Panc1 (cell line): ENCODE measurements at places on chromosomes 16 and 17.

DNA sequence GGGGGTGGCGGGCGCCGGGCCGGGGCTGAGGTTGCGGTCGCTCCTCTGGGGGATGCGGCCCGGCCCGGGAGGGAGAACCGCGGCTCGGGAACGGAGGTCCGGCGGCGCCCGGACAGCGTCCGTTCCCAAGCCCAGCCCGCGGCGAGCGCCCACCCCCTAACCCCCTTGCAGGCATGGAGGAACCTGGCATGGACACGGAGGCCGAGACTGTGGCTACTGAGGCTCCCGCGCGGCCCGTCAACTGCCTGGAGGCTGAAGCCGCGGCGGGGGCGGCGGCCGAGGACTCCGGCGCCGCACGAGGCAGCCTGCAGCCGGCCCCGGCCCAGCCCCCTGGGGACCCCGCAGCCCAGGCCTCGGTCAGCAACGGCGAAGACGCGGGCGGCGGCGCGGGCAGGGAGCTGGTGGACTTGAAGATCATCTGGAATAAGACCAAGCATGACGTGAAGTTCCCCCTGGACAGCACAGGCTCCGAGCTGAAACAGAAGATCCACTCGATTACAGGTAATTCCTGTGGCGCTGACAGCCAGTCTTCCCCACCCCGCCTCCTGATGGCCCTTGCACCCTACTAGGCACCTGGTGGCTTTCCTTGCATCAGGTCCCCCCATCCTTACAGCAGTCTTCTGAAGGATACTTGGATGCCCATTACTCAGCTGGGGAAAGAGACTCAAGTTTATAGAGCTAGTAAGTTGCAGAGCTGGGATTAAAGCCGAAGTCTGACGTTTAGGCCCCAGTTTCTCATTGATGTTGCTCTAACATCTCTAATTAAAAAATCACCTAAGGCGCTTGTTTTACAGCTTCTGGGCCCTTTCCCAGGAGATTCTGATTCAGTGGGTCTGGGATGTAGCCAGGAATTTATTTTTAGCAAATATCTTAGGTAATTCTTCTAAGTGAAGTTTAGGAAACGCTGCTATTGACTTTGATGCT, 514 bp downstream of the UBFD1 start:
- no peak for DNase-seq

- no peak for DNase-seq
Observed at GRCh38 chr17:12391468-12391867, 274.2 kb upstream of the MYOCD start.

DNA sequence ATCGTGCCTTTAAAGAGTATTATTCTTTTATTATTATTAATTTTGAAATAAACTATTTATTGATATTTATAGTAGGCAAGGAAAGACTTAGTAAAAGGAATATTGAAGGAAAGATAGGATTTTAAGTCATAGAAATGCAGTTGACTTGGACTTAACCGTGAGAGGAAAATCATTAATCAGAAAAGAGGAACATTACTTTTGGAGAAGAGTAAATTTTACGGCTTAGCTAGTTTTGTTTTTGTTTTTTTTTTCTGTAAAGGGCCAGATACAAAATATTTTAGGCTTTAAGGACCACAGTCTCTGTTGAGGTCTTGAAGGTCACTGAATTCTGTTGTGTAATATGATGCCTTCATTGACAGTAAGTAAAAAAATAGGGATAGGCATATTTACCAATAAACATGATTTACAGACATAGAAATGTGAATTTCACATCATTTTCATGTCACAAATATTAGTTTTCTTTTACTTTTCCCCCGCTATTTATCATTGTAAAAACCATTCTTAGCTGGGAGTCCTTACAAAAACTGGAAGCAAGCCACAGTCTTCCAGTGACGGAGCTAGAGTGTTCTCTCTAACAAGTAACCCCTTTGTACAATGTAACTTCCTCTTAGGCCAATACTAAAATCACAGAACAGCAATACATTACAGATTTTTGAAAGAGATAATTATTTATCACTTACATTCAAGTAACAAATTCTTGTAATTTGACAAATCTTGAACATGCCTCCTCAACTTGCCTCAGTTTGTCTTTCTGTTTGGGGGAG, 2.3 kb upstream of the KCNJ16 start:
- no peak for DNase-seq

- no peak for DNase-seq
Observed at GRCh38 chr16:56616608-56617211, 8.3 kb downstream of the MT2A start.

DNA sequence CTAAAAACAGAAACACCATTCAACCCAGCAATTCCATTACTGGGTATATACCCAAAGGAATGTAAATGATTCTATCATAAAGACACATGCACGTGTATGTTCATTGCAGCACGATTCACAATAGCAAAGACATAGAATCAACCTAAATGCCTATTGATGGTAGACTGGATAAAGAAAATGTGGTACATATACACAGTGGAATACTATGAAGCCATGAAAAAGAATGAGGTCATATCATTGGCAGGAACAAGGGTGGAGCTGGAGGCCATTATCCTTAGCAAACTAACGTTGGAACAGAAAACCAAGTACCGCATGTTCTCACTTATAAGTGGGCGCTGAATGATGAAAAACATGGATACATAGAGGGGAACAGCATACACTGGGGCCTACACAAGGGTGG, 77.2 kb upstream of the MYOCD start:
- DNase-seq, result no peak

GRCh38 chr17:7094652-7095019, 14.6 kb upstream of the CLEC10A start:
- no peak for DNase-seq

DNA sequence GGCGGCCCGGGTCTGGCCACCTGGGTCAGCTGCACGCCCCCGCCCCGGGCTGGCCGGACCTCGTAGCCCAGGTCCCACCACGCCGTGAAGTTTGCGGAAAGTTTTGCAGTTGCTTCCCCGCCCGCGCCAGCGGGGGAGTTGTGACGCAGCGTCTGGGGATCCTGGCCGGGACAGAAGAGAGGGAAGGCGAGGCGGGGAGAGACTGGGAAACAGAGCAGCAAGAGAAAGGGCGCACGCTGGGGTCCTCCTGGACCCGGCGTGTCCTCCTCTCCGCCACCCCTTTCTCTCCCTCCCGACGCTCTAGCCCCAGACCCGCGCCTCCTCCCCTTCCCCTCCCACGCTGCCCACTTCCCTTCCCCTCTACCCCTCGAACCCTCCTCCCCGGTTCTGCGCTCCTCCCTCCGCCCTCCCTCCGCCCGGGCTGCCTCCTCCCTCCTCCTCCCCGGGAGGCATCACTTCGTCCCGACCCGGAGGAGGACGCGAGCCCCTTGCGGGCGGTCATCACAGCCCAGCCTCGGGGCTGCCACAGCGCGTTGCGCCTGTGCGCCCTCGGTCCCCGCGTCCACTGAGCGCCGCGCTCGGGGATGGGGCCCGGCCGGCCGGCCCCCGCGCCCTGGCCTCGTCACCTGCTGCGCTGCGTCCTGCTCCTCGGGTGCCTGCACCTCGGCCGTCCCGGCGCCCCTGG, at the start of gene MRC2:
TSS of gene MRC2 (plus strand) at position 452 of the 685 bp plus-strand sequence. CDS start at position 585, 133 bp downstream.
- no peak for DNase-seq

GRCh38 chr16:85417156-85417860, 195.8 kb upstream of the GSE1 start:
- no peak for DNase-seq

GRCh38 chr17:356671-357434, 4.2 kb upstream of the RPH3AL start:
- no peak for DNase-seq

DNA sequence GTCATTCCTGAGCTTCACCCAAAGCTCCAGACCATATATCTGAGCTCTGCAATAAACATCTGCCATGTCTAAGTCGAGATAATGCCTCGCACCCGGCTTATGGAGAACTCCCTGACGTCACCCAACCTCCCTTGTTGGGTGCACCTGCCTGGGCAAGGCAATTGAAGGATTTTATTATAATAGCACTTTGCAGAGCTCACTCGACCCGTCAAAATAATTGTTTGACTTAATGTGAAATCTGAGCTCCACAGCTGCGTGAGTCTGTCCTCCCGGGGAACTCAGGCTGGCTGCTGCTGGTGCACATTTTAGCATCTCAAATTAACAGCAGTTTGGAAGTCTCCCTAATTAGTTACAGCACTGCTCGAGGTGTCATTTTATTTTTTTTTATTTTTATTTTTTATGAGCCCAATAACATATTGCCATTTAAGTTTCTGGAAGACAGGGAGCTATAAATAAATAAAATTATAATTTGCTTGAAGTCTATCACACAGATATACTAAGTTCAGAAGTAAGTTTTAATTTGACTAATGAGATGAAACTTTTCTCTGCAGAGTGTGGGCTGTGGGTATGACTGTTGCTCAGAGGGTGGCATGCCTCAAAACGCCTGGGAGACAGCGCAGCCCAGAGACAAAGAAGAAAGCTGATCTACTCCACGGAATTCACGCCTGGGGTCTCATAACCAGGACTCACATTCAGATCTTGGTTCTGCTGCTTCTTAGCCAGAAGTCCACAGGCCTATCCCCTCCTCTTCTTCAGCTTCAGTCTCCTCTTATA, 401.4 kb upstream of the C16orf82 start:
- no peak for DNase-seq

- no peak for DNase-seq
Observed at GRCh38 chr16:61555718-61556441, 480.4 kb downstream of the CDH8 start.

GRCh38 chr17:43403846-43404245, 5.1 kb downstream of the ARL4D start:
- no peak for DNase-seq

DNA sequence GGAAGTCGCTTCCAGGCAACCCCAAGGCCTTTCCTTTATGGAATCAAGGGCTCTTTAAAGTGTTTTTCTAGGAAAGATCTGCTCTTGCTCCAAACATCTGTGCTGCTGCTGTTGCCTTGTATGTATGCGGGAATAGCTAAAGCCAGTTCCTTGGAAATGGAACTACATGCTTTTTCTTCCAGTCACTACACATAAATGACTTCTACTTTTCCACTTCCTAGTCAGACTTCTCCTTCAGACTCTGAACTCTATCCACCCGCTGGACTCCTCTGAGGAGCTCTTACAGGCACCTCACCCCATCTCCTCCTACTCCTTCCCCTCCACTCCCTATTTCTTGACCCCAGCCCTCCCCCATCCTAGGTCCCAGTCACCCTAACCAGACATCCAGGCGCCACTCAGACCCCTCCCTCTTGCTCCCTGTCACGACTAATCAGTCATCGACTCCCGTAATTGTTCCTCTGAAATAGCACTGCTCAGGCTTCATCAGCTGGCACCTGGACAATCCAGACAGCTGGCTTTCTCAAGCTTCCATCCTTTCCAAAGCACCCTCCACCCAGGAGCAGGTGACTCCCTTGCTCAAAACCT, 15.0 kb upstream of the PEMT start:
- DNase-seq, result no peak

- no peak for DNase-seq
Observed at GRCh38 chr17:40448639-40449261, 5.5 kb downstream of the IGFBP4 start.

DNA sequence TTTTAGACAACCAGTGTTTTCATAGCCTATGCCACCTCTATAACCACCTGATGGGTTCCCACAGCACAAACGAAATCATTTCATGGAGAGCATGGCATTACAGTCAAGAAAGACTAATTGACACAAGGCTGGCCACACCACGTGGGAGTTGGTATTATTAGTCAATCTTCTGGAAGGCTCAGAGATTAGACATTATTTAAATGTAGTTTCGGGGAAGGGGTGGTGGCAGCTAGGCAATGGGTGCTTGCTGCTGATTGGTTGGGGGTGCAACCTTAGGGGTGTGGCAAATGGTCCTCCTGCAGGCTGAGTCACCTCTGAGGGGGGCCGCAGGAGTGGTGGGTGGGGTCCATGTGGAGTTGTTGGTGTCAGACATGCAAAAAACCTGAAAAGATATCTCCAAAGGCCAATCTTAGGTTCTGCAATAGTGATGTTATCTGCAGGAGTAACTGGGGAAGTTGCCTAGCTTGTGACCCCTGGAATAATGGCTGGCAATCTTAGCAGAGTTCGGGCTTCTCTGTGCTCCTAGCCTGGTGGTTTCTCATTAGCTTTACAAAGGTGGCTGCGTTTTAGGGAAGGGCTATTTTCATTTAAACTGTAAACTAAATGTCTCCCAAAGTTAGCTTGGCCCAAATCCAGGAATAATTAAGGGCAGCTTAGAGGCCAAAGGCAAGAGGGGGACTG, 4.6 kb downstream of the TEN1 start:
- DNase-seq, result no peak

GRCh38 chr17:60846175-60846574, 168.5 kb downstream of the BCAS3 start:
- DNase-seq, result no peak

DNA sequence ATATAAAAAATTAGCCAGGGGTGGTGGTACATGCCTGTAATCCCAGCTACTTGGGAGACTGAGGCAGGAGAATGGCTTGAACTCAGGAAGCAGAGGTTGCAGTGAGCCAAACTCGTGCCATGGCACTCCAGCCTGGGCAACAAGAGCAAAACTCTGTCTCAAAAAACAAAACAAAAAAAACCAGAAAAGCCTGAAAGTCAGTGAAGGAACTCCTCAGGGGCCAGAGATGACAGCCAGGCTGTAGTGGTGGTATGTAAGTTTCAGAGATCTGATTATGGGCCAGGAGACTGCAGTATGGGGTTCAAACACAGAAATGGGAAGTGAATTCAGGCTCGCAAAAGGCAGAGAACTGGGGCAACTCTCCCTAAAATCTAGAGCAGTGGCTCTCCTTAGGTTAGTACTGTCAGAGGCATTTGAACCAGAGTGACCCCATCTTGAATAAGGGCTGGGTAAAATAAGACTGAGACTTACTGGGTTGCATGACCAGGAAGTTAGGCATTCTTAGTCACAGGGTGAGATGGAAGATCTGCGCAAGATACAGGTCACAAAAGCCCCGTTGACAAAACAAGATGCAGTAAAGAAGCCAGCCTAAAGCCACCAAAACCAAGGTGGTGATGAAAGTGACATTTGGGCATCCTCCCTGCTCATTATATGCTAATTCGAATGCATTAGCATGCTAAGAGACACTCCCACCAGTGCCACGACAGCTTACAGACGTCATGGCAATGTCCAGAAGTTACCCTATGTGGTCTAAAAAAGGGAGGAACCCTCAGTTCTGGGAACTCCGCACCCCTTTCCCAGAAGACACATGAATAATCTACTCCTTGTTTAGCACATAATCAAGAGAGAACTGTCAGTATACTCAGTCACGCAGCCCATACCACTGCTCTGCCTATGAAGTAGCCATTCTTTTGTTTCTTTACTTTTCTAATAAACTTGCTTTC, 120.2 kb upstream of the XYLT1 start:
- DNase-seq, result no peak

- DNase-seq, result no peak
Observed at GRCh38 chr17:41492771-41493170, 3.1 kb upstream of the KRT36 start.

GRCh38 chr16:1993731-1994131, 4.0 kb downstream of the SYNGR3 start:
- no peak for DNase-seq

DNA sequence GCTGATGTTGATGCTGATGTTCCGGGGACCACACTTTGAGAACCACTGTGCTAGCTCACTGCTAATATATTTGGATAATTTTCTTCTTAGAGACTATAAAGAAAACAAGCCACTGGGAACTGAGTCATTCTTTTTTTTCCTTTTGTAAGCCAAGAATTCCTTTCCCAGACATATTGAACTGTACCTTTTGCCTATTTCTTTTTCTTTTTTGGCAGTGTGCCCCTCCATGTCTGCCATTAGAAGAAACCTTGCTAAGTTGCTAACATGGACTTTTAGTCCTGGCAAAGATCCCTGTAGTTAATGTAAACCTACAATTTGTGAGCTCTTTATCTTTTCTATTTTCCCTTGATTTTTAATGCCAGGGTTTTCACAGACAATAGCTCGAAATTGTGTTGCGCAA, 17.3 kb upstream of the ERCC4 start:
- no peak for DNase-seq

GRCh38 chr16:2963723-2964474, at the start of gene KREMEN2:
Gene KREMEN2, plus strand, starts transcription at chr16:2964275. Its CDS starts 246 bp downstream, at chr16:2964521.
- no peak for DNase-seq
